ENCODE measurements at places on chromosomes 2 and 18.

- no peak for DNase-seq
These were observed 51.8 kb downstream of the TTC21B start for GRCh38 chr2:165901620-165902298.

GRCh38 chr2:227238238-227239237 is 74.1 kb downstream of the COL4A3 start:
- DNase-seq, result peak; percentile 40

DNA sequence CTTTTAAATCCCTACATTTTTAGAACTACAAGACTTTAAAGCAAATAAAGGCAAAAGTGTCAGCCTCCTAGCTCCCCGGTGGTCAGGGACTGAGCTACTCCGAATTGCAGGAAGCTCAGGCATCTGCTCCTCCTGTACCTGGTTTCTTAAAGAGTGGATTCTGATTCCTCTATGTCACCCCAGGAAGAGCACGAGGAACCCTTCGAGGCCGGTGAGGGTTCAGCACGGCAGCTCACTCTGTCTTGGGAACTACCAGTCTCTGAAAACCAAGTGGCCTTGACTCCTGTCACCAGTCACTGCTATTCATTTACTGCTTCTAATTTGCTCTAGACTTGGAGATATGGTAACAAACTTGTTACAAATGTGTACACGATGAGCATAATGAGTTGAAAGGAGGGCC is 2.3 kb downstream of the PER2 start:
- no peak for DNase-seq

DNA sequence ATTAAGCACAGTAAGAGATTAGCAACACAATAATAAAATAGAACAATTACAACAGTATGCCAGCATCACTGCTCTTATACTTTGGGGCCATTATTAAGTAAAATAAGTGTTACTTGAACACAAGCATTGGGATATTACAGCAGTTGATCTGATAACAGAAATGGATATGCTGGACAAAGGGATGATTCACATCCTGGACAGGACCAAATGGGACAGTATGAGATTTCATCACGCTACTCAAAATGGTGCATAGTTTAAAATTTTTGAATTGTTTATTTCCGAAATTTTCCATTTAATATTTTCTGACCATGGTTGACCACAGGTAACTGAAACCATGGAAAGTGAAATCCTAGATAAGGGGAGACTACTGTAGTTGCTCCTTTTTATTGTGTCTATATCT is 138.2 kb downstream of the UBR3 start:
- no peak for DNase-seq

DNA sequence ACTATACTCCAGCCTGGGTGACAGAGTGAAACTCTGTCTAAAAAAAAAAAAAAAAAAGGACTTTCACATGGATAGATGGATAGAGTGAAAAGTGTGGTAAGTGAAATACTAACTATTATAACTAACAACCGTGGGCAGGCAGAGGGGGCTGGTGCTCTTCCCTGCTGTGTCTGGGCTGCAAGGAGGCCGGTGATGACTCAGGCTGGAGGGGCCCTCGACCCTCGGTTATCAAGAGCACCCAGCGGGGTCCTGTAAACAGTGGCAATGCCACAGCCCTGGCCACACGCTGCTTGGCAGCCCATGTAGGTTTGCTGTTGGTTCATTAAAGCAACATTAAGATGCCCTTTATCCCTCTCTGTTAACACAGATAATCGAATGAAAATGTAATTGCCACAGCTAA is 184.8 kb upstream of the RAB12 start:
- no peak for DNase-seq

DNA sequence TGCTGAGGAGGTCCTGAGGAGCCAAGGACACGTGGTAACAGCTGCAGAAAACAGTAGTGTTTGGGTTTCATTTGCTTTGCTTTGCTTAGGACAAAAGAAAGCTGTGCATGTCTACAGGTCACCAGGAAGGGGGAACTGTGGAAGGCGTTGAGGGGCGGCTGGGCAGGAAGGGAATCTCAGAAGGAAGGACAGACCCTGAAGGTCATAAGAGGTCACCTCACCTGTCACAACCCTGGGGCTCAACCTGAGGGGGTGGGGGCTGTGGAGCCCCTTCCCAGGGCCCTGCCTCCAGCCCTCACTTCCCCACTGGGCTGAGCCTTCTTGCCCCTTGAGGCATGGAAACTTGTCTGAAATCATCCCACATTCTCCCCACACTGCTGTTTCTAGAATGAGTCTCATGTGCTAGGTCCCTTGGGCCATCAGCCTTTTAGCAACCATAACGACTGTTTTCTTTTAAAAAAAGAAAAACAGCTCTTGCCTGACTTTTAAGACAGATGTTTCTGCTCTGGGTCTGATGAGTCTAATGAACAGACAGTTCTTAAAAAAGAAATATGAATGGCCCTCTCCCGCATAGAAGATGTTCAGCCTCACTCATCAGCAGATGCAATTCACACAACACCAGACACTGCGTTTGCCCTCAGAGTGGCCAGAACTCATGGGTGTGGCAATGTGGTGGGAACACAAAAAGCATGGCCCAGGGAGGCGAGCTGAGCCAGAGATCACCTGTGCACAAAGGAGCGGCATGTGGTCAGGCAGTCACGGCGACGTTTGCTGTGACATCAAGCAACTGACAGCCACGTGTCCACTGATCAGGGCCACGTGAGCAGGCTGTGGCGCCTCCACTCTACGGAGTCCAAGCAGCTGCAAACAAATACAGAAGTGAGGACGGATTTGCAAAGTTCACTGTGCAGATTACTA is 84.0 kb downstream of the SEPTIN10 start:
- no peak for DNase-seq

GRCh38 chr2:43169099-43169945 is 57.1 kb downstream of the ZFP36L2 start:
- DNase-seq, result no peak

DNA sequence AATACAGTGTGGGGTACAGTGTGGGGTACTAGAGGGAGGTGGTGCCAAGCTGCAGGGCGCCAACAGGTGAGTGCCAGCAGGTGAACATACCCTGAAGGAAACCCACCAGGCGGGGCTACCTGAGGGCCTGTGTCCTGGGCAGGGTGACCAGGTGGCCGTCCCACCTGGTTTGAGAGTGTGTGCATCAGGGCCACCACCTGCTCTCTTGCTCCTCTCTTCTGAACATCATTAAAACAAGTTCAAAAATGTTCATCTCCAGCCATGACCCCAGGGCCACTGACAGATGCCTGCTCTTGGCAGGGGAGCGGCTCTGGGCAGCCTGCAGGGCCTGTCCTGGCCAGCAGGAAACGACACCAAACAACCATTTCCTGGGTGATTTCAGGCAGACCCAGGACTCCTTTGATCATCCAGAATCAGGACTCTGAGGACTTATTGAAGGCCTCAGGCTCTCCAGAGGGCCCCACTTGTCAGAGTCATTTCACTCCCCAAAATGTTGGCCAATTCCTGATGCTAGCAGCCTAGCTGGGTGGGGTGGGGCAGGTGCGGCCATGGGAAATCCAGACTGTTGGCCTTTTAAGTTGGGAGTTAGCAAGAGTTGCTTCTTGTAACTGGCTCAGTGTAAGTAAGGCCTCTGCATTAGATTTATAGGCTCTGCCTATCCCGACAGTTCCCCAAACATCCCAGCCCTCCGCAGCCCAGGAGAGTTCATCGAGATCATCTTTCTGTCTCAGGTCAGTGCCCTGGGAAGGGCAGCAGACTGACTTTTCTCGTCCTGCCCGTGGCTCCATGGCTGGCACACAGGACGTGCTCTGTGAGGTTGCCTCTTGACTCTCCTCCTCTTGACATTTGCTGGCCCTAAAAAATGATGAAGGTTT is 111.5 kb upstream of the ZNF236 start:
- DNase-seq, result no peak

DNA sequence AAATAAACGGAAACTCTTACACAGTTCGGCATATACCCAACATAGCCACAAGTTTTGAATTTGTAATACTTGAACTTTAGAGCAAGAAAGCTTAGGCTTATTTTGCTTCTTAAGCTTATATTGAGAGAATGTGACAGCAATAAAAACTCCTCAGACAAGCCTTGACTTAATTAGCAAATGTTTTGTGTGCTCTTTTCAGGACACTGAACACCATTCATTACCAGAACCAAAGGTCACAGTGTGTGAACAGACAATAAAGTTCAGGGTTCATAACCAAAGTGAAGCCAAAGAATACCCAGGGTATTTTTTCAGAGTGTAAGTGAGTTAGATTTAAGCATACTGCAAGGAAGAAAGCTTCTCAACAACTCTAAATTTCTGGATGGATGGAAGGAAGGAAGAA is 605.8 kb downstream of the METTL4 start:
- no peak for DNase-seq

GRCh38 chr18:5585653-5586052 is 41.9 kb upstream of the EPB41L3 start:
- no peak for DNase-seq

DNA sequence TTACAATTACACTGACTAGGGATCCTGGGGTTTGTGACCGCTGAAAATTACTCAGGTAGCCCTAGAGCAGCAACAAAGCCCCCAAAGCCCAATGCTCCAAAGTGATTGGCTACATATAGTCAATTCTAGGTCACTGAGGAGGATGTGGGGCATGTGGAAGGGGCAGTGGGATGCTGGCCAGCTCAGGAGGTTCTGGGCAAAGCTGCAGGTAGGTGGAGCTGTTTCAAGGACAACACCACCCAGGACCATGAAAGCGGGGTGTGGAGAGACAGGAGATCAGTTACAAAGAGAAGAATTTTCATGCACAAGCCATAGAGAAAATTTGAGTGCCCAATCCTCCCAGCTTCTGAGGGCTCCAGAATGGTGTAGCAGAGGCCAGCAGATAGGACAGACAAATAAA is 75.0 kb upstream of the CCDC85A start:
- no peak for DNase-seq

GRCh38 chr18:58527952-58528287 is 101.0 kb downstream of the ALPK2 start:
- no peak for DNase-seq

DNA sequence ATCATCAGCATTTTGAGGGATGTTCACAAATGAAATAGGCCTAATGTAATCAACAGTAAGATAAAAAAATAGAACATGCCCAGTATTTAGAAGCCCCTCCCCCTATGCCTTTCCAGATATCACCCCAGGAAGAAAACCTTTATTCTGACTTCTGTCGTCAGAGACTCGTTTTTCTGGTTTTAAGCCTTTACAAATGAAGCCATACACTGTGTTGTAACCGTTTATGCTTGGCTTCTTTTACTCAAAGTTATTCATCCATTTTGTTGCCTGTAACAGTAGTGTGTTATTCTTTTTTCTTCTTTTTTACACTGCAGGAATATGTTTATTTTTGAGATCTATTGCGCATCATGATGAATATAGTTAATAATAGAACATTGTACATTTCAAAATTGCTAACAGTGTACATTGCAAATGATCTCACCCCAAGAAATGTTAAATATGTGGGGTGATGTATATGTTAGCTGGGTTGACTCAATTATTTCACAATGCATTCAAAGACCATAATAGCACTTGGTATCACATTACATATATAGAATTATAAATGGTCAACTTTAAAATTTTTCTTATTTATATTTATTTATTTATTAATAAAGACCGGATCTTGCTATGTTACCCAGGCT is 28.1 kb upstream of the PNPT1 start:
- no peak for DNase-seq

DNA sequence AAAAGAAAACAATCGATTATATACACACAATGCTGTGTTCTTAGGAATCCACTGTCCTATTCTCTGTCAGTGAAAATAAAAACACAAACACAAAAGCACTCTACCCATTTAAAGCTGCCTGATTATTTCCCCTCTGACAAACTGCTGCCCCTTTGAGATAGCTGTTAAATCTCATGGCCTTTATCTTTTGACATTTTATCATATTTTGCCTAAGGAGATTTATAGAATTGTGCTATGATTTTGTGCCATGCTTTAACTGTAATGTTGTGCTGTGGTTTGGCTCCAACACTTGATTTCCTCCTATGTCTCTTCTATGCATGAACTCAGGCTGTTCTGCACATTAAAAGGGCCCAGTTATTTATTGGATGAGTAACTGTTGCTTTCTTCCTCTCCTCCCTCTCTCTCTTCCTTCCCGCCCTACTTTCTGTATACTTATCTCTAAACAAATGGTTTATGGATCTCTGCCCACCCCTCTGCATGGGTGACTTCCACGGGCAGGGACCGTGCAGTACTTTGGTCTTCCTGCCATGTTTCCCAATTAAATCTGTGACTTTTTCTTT is 1096.6 kb downstream of the TSN start:
- DNase-seq, result no peak

DNA sequence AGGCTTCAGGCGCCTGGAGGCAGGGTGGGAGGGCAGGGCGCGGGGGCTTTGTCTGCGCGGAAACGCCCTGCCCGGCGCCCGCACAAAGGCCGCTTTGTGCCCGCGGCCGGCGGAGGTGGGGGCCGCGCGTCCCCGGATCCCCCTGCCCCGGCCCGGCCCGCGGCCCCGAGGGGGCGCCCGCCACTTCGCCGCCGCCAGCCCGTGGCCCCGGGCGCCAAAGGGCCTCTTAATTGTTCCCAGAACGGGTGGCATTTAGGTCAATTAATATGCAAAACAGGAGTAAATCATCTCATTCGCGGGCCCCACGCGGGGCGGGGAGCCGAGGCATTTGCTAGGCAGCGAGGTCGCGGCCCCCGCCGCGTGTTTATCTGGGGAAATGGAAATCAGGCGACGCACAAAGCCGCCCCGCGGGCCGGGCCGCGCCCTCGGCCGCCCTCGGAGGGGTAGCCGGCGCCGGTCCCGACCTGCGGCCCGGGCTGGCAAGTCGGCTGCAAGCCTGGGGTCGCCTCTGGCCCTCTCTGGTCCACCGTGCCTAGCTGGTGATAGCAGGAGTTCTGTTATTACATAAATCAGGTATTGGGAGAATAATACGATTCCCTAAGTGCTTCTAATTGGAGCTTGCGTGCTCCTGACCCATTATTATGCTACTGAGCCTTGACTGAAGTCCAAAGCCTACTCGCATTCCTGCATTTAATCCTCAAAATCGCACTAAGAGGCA is 148.2 kb upstream of the GLI2 start:
- DNase-seq, result no peak

DNA sequence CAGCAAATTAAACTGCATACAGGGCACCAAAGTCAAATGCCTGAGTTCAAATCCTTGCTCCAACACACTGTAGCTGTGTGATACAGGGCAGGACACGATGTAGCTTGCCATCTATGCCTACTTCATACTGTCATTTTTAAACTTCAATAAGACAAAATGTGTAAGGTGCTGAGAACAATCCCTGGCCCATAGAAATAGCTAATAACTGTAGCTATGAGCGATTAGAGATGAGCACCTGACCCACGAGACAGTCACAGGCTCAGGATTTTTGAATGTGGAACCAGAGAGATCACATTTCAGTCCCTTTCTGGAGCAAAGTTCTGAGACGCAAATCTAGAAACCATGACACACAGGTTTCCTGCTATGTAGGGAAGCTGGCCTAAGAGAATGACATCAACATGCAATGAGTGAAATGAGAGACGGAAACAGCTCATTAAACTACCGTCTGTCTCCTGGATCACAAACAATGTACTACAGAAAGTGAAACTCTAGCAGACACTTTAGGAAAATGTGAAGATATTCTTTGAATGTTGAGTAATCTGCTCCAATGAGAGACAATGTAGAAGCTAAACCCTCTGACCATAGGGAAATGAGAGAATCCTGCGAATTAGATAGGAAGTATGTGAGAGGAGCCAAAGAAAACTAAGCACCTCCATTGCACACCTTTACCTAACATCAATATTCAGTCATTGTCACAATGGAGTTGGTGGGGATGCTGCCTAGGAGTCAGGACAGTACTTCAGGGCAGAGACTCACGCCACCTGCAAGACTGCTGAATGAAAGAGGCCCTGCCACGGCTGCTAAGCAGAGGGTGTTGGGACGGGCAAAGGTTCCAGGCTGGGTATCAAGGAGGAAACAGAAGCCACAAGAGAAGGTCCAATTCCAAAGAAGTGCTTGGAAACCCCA is 25.5 kb downstream of the B4GALT6 start:
- peak; percentile 16 for DNase-seq

GRCh38 chr2:23547725-23548124 is 162.7 kb downstream of the KLHL29 start:
- no peak for DNase-seq

All from activated CD4-positive, alpha-beta T cell treated with anti-CD3 and anti-CD28 coated beads, Interleukin-2, amount 50 U/mL, for 24 hours (primary cell).